Urinary bladder (tissue), 4 donors: ENCODE measurements at places on chromosomes 1 and 21. TPM values are rescaled to one million over a fixed set of nuclear protein-coding genes. Genes with fewer than 3 reads are reported as not detected.

GRCh38 chr1:107430540-107431228, 289.8 kb downstream of the NTNG1 start:
- DNase-seq, result no peak

- no peak for DNase-seq
These were observed 69.9 kb downstream of the OBSCN start for GRCh38 chr1:228277491-228278431.

Gene EDARADD
- total RNA-seq, result 10.6 TPM

Gene SLC2A5
- 1.3 TPM for total RNA-seq
